Fibroblast of lung (primary cell): ENCODE measurements at places on chromosomes 3 and 15. TPM values are rescaled to one million over a fixed set of nuclear protein-coding genes. Genes with fewer than 3 reads are reported as not detected.

The CASR gene
- under 0.01 TPM in 1 of 2 replicates, not detected in the other for total RNA-seq

The JMJD7 gene
- 3.6 and 4.0 TPM in 2 replicates for total RNA-seq

The KY gene
- total RNA-seq = under 0.01 and 0.51 TPM in 2 replicates

The SOX14 gene
- total RNA-seq = not detected in 2 replicates

The EAF2 gene
- total RNA-seq = 2.1 and 2.8 TPM in 2 replicates

The GOLGA8R gene
- total RNA-seq = 1.3 and 1.8 TPM in 2 replicates

The UACA gene
- 107 and 187 TPM in 2 replicates for total RNA-seq

The SEMA3G gene
- under 0.01 and 0.17 TPM in 2 replicates for total RNA-seq

The EAF1 gene
- 20.8 and 22.6 TPM in 2 replicates for total RNA-seq

The ADAMTSL3 gene
- 0.17 and 0.26 TPM in 2 replicates for total RNA-seq
